ENCODE measurements at places on chromosomes 11 and 22. TPM values are rescaled to one million over a fixed set of nuclear protein-coding genes. Genes with fewer than 3 reads are reported as not detected.
A peak's percentile ranks its signal among the peaks of the same experiment; 100 is the strongest.

The ZBTB3 gene
- total RNA-seq, result 11.6 TPM

The FGF4 gene
- not detected for total RNA-seq

The OR4A16 gene
- not detected for total RNA-seq

The AMOTL1 gene
- total RNA-seq, result 44.1 TPM

The OMP gene
- not detected for total RNA-seq

The ISX gene
- total RNA-seq, result not detected

The PYGM gene
- 0.13 TPM for total RNA-seq

- no peak for DNase-seq
These were observed 50.5 kb upstream of the ADA2 start for GRCh38 chr22:17269607-17270261.

DNA sequence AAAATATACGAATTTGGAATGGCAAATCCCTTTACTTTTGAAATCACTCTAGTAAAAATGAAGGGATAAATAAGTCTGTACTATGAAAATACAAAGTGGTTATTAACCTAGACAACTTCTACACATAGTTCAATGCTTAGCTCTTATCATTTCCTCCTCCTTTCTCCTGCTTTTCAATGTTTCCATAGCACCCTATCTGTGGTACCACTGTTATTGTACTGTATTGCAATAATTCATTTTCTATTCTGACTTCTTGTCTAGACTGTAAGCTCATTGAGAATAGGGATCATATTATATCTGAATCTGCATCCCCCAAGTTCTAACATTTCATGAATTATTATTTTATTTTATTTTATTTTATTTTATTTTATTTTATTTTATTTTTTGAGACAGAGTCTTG lies 251.4 kb downstream of the TTC28 start:
- DNase-seq, result no peak

- DNase-seq, result no peak
These were observed 2.0 kb downstream of the OVOL1 start for GRCh38 chr11:65788821-65789220.

GRCh38 chr11:69131121-69131566 lies 24.6 kb upstream of the SMIM38 start:
- no peak for DNase-seq

DNA sequence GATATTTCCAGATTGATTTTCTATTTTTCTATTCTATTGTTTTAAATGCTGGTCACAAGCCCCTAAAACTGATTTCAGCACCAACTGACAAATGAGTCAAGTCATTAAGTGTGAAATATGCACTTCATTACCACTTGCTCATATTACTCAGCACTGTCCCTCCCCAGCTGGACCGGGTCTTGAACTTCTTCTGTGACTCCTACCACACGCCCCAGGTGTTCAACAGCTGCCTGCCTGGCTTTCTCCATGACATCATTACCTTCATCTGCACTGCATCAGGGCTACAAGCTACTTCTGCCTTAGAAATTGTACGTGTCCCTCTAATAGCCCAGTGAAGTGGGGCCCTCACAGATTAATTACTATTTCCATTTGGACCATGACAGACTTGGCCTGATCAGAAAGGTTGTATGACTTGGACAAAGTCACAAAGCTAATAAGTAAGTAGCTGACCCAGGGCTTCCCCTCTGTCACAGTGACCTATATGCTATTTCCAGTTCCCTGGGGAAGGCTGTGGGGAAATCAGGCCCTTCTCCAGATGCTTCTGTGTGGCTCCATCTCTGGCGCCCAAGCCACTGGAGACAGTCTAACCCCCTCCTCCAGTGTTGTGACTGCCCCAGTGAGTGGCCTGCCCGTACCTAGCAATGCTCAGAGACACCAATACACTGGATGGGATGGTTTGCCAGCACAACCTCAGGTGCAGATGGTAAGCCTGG lies 18.1 kb downstream of the TBC1D10A start:
- no peak for DNase-seq

DNA sequence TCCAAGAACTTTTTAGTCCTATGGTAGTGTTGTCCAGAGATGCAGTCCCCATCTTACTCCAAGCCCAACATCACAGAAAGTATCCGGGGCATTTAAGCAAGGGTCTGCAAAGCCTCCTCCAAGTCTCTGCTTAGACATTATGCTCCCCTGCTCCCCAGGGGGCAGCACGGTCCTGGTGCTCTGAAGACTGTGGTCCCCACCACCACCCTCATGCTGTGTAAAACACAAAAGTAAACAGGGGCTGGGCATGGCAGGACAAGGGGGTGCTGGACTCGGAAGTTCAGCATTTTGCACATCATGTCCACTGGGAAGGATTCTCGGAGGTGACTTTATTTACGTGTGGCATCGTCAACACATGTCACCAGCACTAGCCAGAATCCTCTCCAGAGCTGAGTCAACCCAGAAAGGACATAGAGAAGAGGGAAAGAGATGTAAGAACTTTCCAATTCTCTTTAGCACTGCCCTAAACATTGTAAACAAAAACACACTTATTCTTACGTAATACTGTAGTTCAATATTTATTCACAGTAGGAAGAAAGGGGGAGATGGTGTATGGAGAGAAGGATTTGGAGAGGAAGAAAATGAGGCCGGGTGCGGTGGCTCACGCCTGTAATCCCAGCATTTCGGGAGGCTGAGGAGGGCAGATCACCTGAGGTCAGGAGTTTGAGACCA lies 37.7 kb downstream of the TCIRG1 start:
- DNase-seq, result peak; percentile 54

DNA sequence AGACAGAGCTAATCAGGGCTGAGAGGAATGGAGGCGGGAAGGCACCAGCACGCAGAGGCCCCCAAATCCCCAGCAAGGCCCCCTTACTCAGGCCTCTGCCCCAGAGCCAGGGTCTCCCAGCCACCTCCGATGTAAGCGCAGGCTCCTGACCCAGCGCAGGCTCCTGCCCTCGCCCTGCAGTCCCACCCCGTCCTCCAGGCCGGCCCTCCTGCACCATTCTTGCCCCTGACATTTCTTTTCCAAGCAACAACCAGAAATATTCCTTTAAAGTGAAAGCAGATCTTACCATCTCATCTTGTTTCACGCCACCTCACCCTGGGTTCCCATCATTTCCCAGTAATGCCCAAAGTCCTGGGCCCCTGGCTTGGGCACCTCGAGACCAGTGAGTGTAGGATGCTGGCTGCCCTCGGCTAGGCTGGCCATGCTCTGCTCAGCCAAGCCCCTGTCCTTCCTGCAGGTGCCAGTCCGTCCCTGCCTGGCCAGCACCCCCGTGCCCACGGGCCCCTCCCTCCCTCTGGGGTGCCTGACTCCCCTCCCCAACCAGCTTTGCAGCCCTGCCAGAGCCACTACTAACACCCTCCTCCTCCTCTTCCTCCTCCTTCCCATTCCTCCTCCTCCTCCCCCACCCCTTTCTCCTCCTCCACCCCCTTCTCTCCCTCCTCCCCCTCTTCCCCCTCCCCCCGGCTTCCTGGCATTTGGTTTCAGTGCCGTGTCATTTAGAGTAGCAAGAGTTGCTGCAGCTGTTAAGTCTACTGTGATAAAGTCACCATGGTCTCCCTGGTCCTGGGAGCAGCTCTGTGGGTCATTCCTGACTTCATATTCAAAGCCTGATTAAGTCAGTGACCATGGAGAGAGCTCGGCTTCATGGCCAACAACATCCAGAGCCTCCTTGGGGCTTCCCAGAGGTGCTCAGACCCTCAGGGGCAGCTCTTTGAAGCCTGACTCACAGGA lies 78.7 kb downstream of the PIWIL3 start:
- peak; percentile 26 for DNase-seq

DNA sequence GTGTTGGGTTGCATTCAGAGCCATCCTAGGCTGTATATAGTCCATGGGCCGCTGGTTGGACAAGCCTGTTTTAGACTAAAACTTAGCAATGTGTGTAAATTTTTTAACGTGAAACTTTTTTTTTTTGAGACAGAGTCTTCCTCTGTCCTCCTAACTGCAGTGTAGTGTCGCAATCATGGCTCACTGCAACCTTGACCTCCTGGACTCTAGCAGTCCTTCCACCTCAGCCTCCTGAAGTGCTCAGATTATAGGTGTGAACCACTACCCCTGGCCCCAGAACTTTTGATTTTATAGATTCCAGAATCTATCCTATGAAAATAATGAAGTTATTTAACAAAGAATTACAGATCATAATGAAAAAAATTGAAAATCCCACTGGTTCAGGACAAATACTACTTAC lies 29.9 kb upstream of the PANX2 start:
- no peak for DNase-seq

- no peak for DNase-seq
These were observed 227.9 kb upstream of the GRIA4 start for GRCh38 chr11:105381941-105382340.

GRCh38 chr11:113952070-113952469 lies 22.8 kb upstream of the HTR3A start:
- no peak for DNase-seq
